ENCODE measurements at places on chromosomes 2 and 18. TPM values are rescaled to one million over a fixed set of nuclear protein-coding genes. Genes with fewer than 3 reads are reported as not detected.

CYTIP gene
- 103 TPM for total RNA-seq

DNA sequence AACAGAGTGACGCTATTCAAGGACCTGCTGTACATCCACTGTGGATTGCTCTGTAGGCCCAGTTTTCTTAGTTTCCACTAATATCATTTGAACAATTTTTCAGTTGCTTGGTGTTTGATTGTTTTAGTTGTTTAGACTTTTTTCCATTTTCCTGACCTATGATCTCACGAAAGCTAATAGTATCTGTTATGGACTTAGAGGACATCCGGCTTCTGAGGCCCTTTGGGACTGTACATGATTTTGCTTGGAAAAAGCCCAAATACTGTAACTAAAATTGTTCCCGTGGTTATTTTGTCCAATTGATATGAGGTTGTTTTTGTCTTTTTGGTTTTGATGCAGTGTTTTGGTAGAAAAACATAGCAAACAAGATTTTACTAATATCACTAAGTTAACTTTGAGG is 174.6 kb downstream of the PLCL1 start:
- H3K36me3 ChIP-seq = no peaks in the 10 kb centered on the region
- H3K27me3 ChIP-seq = no peaks in the 10 kb centered on the region
- H3K4me3 ChIP-seq = no peak overlapping the region
- H3K27ac ChIP-seq = no peak overlapping the region

ME2 gene
- total RNA-seq = 179 TPM

DNA sequence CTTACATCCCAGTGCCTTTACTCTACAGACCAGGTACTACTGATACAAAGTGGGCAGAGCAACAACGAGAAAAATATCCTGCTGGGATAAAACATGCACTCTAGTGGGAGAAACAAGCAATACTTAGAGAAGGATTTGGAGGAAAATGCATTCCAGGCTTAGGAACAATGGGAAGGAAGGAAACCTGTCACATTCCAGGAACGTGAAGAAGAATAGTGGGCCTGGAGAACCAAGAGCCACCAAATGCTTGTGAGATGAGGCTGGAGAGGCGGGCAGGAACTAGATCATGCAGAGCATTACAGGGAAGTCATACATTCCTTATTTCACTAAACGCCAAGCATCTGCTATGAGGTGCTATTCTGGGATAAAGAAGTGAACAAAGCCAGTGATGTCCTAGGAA is 342.3 kb downstream of the DCC start:
- DNase-seq = no peak
- no peaks in the 10 kb centered on the region for H3K4me1 ChIP-seq
- H3K27ac ChIP-seq = no peak overlapping the region
- H3K4me3 ChIP-seq = no peak overlapping the region
- no peaks in the 10 kb centered on the region for H3K36me3 ChIP-seq
- no peaks in the 10 kb centered on the region for H3K27me3 ChIP-seq

DNA sequence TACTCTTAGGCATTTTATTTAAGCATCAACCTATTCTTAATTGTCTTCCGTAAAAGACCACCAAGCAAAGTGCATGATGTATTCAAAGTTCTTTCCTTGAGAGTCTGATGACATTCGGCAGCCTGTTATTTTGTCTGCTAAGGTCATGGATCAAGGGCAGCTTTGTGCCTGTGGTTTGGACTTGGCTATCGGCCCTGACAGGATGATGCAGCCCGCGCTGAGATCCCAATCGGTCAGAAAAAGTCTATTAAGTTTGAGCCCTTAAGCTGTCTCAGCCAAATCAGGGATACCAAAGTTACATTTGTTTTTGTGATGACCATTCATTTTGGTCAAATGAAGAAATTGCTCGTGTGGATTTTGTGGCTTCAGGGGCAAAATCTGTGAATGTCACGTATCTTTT is 718.9 kb upstream of the FANCL start:
- H3K27ac ChIP-seq = no peak overlapping the region
- no peaks in the 10 kb centered on the region for H3K4me1 ChIP-seq
- no peaks in the 10 kb centered on the region for H3K27me3 ChIP-seq

- H3K4me3 ChIP-seq = no peak overlapping the region
- no peak overlapping the region for H3K27ac ChIP-seq
- DNase-seq = no peak
These were observed 58.3 kb downstream of the WDR7 start for GRCh38 chr18:56709463-56709862.

GRCh38 chr18:25360301-25360899 is 8.4 kb upstream of the ZNF521 start:
- H3K27me3 ChIP-seq = no peaks in the 10 kb centered on the region
- no peaks in the 10 kb centered on the region for H3K4me1 ChIP-seq
- no peak for DNase-seq
- no peak overlapping the region for H3K4me3 ChIP-seq

GRCh38 chr2:121017396-121017795 is 267.6 kb downstream of the TFCP2L1 start:
- peaks cover 21% of the 10 kb centered on the region for H3K27me3 ChIP-seq
- DNase-seq = no peak
- H3K4me1 ChIP-seq = no peaks in the 10 kb centered on the region
- no peaks in the 10 kb centered on the region for H3K36me3 ChIP-seq
- H3K27ac ChIP-seq = no peak overlapping the region

DNA sequence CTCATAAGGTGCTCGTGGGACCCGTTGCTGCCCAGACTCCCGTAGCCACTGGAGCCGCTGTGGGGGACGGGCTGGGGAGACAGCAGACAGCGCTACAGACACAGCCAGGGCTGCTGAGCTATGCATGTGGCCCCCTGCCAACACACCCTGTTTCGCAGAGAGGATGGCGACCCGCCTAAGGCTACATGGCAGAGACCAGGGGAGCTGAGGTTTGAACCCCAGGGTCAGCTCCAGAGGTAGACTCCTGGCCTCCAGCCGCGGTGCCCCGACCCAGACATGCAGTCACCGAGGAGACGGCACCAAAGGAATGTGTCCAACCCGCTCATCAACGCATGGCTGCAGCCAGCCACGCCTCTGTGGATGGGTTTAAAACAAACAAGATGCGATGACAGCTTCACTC is 21.0 kb upstream of the HES6 start:
- H3K36me3 ChIP-seq = peaks cover 22% of the 10 kb centered on the region
- peaks cover 8% of the 10 kb centered on the region for H3K4me1 ChIP-seq

DNA sequence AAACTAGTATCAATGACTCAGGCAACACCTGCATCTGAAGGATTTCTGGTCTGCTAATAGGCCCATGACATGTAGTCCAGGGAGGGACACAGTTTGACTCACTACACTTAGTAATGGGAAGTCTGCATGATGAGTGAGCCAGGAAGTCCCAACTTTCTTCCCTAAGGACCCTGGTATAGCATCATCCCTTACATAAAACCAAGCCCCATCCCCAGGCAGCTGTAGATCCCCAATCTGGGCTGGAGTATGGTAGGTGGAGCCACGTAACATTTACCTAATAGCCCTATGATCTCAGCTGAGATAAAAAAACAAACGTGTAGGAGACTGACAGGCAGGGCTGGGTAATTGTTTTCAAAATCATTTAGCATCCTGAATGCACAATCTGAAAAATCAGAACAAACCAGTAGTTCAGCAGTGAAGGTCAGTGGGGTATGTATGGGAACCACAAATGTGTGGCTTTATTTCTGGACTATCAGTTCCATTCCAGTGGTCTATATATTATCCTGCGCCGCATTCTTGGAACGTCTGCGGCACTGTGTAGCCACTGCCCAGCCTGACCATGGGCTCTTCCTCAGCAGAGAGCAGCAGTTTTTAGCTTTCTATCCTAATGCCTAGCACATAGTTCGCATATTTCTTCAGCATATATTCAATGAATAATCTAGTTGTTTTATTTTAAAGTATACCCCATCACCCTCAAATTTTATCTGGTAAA is 33.5 kb downstream of the EPB41L3 start:
- H3K4me3 ChIP-seq = no peak overlapping the region
- H3K27ac ChIP-seq = no peak overlapping the region
- no peak for DNase-seq
- no peaks in the 10 kb centered on the region for H3K4me1 ChIP-seq
- H3K36me3 ChIP-seq = no peaks in the 10 kb centered on the region

GRCh38 chr2:124834331-124834730 is 809.2 kb downstream of the CNTNAP5 start:
- H3K27me3 ChIP-seq = no peaks in the 10 kb centered on the region
- no peaks in the 10 kb centered on the region for H3K36me3 ChIP-seq
- H3K27ac ChIP-seq = no peak overlapping the region
- H3K4me1 ChIP-seq = no peaks in the 10 kb centered on the region
- no peak overlapping the region for H3K4me3 ChIP-seq

DNA sequence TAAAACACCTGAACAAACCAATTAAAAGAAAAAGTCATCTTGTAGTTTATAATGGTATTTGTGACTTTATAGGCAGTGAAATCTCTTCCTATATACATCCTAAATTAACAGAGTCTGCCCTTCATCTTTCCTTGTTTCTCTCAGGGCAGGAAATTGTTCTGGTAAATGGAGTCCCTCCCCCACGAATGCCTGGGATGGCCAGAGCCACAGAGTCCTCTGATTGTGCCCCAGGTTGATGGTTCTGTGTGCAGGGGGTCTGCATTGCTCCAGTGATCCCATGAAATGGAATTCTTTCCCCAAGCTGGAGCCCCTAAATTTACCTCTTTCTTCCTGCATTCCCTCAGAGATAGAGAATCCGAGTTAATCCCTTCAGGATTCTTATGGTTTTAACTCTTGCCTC is 155.5 kb downstream of the MTX2 start:
- H3K4me1 ChIP-seq = no peaks in the 10 kb centered on the region
- no peaks in the 10 kb centered on the region for H3K36me3 ChIP-seq
- H3K27ac ChIP-seq = no peak overlapping the region
- no peak overlapping the region for H3K4me3 ChIP-seq
- DNase-seq = no peak
- H3K27me3 ChIP-seq = peaks cover 4% of the 10 kb centered on the region

PROC gene
- total RNA-seq = not detected

- H3K36me3 ChIP-seq = no peaks in the 10 kb centered on the region
- peak overlapping the region; percentile 49 for H3K27ac ChIP-seq
- no peak for DNase-seq
- H3K27me3 ChIP-seq = no peaks in the 10 kb centered on the region
These were observed 23.4 kb downstream of the BCL11A start for GRCh38 chr2:60529785-60530627.

TCF7L1 gene
- 15.1 TPM for total RNA-seq

GRCh38 chr2:136909777-136910176 is 144.4 kb downstream of the THSD7B start:
- H3K27ac ChIP-seq = no peak overlapping the region
- no peak overlapping the region for H3K4me3 ChIP-seq
- no peak for DNase-seq

- DNase-seq = no peak
- H3K4me3 ChIP-seq = no peak overlapping the region
- H3K27ac ChIP-seq = no peak overlapping the region
- H3K27me3 ChIP-seq = peaks cover 20% of the 10 kb centered on the region
These were observed 65.0 kb downstream of the NOL4 start for GRCh38 chr18:34159691-34160185.

DNA sequence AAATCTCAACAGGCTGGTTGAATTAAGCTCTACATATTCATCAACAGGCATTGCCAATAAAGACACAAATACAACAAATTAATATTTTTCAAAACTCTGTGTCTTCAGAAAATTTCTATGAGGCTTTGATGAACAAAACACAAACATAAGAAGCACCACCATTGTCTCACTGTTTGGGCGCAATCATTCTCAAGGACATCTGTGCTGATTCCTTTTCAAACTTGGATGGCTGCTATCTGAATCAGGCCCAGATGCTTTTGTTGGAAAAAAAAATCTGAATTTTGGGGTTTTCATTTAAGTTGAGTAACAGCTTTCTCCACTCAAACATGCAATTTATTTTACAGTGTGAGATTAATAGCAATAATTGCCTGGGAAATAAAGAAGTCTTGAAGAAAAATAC is 173.8 kb downstream of the NRXN1 start:
- no peaks in the 10 kb centered on the region for H3K36me3 ChIP-seq
- no peaks in the 10 kb centered on the region for H3K27me3 ChIP-seq
- no peak overlapping the region for H3K27ac ChIP-seq
- DNase-seq = no peak
- no peaks in the 10 kb centered on the region for H3K4me1 ChIP-seq

GRCh38 chr2:231709636-231709980 is 1.3 kb downstream of the PTMA start:
- peaks cover 53% of the 10 kb centered on the region for H3K4me1 ChIP-seq
- H3K36me3 ChIP-seq = peaks cover 34% of the 10 kb centered on the region
- DNase-seq = peak; percentile 92
- H3K27ac ChIP-seq = peak overlapping the region; percentile 100

DNA sequence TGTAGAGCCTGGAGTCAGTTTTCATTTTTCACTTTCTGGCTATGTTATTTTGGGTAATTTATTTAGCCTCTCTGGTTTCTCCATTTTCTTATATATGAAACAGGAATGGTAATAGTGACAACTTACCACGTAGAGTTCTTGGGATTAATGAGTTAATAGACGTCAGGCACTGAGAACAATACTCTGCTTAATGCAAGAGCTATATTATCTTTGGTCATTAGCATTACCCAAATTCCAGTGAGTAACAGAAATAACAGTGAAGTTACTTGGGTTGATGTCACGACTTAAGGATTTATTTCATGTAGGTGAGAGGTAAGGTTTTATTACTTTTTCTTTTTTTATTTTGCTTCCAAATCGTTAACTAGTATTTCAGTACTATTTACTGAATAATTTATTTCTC is 601.0 kb upstream of the GCFC2 start:
- no peaks in the 10 kb centered on the region for H3K27me3 ChIP-seq
- no peaks in the 10 kb centered on the region for H3K36me3 ChIP-seq
- no peak overlapping the region for H3K27ac ChIP-seq
- no peak overlapping the region for H3K4me3 ChIP-seq
- H3K4me1 ChIP-seq = no peaks in the 10 kb centered on the region

ZNF396 gene
- total RNA-seq = 1.2 TPM

ROCK2 gene
- total RNA-seq = 89.6 TPM
